ENCODE measurements at places on chromosomes 7 and 10.

DNA sequence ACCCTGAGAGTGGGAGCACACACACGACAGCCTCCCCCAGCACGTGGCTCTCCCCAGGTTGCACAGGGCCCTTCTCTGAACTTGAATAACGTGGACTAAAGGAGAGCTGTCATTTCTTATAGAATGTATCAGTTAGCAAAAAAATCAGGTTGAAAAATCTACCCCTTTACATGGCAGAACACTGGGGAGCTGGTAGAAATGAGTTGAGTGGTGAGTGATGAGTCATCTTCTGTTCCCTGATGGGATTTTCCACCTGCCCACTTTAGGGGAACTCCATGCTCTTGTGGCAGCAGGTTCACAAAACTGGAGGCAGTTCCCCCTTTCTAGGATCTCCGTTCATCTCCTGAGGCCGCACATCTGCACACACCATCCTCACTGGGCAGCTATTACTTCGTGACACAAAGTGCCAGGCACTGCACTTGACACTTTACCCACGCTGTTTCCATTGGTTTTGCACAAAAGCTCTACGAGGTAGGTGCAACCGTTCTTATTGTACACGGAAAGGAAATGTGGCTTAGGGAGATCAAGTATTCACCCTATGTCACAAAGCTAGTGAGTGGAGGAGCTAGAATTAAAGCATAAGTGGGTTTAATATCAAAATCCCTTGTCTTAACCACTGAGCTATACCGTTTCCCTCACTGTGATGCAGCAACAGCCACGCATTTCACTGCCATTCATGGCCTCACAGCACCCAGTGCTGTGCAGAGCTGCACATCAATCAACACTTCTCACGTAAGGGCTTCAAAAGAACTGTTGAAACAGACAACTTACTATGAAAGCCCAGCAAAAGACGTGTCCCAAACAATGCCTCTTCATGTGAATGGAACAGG is 80.2 kb downstream of the RNF216 start:
- peak; percentile 42 for DNase-seq

DNA sequence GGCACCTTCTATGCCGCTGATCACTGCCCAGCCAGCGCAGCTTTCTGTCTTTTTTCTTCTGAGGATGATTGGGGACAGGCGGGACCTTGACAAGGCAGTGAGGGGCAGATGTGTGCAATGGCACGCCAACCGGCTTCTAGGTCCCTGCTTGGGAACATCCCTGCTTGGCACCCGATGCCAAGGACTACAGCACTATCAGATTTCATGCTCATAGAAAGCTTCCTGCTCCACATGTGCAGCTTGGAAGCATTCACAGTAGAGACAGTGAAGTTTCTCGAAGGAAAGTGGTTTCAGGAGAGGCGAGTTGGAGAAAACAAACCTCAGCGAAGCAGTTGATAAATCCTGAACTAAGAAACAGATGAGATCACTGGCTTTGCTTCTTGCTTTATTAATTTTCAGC is 267.5 kb upstream of the HABP2 start:
- DNase-seq, result no peak

DNA sequence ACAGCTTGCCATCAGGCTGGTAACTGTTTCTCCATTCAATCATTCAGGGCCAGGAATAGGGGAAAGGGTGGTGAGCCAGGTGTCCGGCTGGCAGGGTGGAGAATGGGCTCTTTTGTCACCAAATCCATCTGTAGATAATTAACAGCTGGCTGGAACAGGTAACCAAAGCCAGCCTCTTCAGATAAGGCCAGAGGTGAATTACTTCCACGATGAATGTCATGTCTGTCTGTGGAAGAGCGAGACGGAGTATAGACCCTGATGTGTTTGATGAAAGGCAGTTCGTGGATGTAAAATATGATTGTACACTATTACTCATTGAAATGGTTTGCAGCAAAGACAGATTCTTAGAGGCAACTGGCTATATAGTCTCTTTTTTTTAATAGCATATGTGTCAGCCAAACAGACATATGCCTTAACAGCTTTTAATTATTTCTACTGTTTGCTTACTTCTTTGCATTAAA is 149.8 kb downstream of the KLF6 start:
- no peak for DNase-seq

DNA sequence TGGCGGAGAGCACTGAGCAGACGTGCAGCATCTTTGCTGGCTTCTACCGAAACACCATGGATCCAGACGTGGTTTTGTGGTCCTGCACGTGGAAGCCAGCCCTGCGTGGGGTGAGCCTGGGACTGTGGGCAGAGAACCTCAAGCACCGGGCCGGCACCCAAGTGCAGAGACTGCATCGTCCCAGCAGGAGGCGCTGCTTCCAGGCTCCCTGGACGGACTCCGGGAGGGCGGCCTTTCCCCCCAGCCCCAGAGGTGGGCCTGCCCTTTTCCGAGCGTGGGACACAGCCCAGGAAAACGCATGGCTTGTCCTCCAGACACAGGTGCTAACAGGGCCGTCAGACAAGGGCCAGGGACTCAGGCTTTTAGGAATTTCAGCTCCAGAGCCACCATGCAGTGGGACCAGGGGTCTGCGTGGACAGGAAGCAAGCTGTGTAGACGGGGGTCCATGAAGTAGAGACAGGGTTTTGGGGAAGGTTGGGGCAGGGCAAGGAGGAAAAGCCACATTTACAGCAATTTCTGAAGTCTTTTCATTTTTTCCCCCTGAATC is 303.9 kb downstream of the WDR37 start:
- no peak for DNase-seq

DNA sequence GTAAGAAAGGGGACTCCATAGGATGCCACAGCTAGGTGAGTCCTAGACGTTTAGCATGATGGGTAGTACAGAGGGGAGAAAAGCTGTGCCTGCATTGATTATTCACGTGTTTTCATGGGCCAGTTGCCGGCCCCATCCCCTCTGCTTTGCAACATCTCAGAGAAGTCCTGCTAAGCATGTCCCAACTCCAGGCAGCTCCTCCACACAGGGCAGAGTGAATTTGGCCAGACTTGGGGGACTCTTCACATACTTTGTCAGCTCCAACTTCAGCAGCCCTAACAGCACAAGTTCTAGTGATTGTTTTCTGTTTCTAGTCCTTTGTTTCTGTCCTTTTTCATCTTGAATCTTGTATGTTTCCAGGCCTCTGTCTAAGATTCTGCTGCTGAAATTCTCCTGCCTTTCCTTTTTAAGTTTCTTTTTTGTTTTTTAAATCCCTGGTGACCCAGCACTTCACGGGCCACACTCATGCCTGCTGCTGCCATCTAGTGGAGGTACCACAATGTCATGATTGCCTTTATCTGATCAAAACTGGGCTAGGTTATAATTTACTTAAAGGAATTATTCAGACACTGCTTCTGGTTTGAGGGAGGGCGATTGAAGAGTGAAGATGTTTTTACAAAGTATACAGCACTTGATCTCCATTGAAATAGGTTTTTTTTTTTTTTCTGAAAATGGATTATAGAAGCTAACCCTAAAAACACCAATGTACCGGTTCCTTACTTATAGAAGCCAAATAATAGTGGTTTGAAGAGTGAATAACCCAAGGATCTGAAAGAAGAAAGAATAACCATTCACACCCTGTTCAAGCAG is 276.9 kb downstream of the CSTF2T start:
- no peak for DNase-seq

DNA sequence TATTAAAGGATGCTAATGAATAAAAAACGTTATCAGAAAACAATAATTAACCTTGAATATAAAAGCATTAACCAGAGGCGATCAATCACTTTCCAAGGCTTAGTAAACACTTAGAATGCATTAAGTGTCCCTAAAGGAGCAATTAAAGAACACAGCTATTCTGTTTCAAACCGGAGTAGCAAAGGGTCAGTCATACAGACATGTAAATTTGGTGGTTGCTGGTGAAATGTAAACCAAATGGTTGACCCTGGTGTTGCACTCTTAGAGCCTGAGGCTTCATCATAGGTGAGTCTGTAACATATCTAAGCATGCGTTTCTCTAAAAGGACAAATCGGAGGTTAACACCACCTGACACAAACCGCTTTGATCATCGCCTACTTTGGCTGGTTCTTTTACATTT is 1280.1 kb downstream of the TYW1 start:
- no peak for DNase-seq

Data from stimulated activated CD4-positive, alpha-beta T cell treated with anti-CD3 and anti-CD28 coated beads, Interleukin-1b, Interleukin-23, amount 100 ng/mL, for 1 hour (primary cell).